ENCODE measurements at places on chromosomes 7 and 10.

GRCh38 chr10:47160967-47161366, 139.0 kb upstream of the GDF10 start:
- no peak for DNase-seq

DNA sequence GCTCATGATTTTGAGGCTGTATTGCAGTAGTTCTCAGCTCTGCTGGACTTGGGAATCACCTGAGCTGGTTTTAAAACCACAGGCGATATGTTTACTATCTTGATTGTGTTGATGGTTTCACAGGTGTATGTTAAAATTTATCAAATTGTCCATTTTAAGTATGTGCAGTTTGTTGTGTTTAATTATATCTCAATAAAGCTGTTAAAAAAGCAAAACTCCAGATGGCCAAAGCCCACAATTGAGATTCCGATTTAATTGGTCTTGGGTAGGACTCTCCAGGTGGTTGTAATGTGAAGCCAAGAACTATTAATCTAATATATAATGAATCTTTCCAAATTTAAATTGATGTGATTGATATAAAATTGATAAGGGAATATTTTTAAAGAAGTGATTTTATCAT, 48.6 kb downstream of the NRCAM start:
- DNase-seq = no peak

GRCh38 chr10:44779511-44779910, 131.6 kb upstream of the TMEM72 start:
- no peak for DNase-seq

DNA sequence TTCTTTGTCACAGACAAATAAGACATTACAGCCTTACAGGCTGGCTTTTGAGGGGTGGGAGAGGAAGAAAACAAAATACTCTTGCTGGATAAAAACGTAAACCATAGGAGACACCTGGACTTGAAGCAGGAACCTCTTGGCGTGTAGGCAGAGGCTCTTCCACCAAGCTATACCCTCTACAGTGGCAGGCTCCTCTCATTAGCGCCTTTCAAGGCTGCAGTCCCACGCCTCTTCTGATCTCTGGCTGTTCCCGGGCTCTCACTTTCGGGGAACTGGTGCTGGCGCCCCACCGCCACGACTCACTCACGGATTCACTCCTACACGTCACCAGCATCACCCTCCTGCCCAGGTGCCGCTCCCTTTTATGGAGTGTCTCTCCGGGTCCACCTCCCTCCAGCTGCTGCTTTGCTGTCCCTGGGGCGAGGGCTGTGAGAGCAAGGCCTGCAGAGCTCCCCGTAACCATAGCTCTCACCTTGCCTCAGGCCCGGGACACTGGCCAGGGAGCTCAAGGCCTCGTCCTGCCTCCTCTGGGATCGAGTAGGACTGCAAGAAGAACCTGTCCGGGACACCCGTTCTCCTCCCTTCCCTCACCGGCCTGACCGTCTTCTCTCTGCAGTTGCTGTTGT, 62.6 kb downstream of the ZNF777 start:
- no peak for DNase-seq

DNA sequence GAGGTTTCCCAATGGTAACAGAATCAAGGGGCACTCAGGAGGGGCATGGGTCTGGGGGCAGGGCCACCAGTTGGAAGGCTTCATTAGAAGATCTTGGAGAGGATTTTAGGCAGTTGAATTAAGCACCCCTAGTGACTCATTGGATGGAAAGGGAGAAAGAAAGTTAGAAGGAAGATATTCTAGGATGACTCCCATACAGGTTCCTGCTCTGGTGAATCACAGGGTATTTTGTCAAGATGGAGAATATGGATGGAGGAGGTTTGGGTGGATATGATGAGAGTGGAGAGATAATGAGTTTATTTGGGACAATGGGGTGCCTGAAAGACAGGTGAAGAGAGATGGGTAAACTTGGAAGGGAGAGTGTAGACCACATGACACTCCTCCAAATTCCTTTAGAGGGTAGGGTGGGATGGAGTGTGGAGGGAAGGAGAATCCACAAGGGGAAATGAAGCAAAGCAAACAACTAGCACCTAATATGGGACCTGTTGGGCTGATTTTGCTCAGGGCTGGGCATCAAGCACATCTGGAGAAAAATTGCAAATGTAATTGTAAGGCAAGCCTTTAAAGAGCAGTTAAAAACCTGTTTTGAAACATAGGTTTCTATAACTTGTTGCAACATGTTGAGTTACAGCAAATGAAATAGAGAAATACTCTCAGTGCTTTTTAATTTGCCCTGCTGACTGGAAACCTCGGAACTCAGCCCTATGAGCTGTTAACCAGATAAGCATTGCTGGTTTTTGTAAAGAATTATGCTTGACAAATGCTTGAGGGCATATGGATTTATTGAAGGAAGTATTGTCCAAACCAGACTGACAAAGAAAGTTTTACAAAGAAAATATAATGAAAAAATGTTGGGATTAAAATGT, 2.9 kb upstream of the ENTPD7 start:
- DNase-seq = no peak

GRCh38 chr10:90986870-90987269, 66.0 kb upstream of the ANKRD1 start:
- DNase-seq = no peak

Measured in kidney tubule cell (primary cell).